Glomerular endothelial cell (primary cell): ENCODE measurements at places on chromosomes 6 and 20. TPM values are rescaled to one million over a fixed set of nuclear protein-coding genes. Genes with fewer than 3 reads are reported as not detected.

DNA sequence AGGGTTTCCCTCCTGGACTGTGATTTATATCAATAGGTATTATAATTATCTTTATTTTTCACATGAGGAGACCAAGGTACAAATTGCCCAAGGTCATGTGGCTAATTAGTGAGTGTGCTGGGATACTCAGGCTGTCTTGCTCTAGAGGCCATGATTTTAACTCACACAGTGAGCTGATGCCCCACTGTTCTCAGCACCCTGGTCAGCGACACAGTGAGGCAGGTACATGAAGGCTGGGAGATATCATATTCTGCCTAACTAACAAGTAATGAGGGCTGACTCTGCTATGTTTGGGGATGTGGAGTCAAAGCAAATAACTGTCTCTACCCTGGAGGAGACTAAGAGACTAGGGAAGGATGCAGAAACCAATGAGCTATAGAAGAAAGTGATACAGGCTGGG, 501.1 kb downstream of the PTPRT start:
- no peak for DNase-seq

DNA sequence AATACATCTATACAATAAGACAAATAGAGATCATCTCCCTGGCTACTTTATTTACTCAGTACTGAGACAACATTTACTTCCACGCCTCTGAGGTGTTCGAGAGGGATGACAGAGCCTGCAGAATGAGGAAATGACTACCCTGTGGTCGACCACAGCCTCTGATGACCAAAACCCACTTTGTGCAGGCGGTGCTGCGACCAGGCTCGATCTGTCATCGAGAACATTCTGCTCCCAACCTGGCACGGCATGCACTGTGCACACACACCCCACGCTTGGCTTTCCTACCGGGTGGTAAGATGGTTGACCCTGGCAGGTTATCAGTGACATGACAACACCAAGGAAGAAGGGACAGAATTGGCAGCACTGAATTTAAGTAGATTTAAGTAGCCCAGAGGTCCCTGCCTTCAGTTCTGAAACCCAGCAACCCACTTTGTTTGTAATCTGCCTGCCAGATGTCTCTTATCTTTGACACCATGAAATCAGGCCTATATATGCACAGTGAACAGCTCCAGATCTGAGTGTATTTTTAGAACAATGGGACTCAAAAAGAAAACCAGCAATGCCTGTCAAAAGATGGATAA, 42.6 kb downstream of the TTI1 start:
- no peak for DNase-seq

- no peak for DNase-seq
Measured at GRCh38 chr20:15200147-15200565, 862.7 kb upstream of the FLRT3 start.

- DNase-seq, result peak; percentile 36
Measured at GRCh38 chr6:7615611-7616383, 25.8 kb downstream of the SNRNP48 start.

GRCh38 chr6:7424967-7425807, 35.6 kb downstream of the RIOK1 start:
- DNase-seq, result no peak

DNA sequence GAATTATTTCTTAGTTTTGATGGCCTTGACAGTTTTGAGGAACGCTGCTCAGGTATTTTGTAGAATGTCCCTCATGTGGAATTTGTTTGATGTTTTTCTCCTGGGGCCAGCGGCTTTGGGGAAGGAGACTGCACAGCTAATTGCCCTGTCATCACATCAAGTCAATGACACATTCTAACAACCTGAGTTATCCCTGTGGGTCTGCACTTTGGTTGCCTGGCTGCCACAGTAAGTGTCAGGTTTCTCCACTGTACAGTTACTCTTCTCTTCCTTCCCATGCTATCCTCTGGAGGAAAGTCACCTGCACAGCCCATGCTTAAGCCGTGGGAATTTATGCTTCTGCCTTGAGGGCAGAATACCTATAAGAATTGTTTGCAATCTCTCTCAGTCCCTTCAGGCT, 1.4 kb upstream of the TREML4 start:
- DNase-seq, result no peak

- DNase-seq, result no peak
Measured at GRCh38 chr20:63963784-63964301, 5.9 kb downstream of the ZNF512B start.

GRCh38 chr6:124356276-124356810, 552.7 kb downstream of the NKAIN2 start:
- DNase-seq, result no peak

GRCh38 chr6:56849896-56850295, 105.0 kb upstream of the BEND6 start:
- DNase-seq, result no peak

GRCh38 chr20:884983-885952, 30.9 kb downstream of the ANGPT4 start:
- DNase-seq, result no peak

GRCh38 chr6:16979677-16980370, 122.0 kb upstream of the STMND1 start:
- no peak for DNase-seq

- DNase-seq, result no peak
Measured at GRCh38 chr6:107511511-107511993, 21.6 kb downstream of the SOBP start.

DNA sequence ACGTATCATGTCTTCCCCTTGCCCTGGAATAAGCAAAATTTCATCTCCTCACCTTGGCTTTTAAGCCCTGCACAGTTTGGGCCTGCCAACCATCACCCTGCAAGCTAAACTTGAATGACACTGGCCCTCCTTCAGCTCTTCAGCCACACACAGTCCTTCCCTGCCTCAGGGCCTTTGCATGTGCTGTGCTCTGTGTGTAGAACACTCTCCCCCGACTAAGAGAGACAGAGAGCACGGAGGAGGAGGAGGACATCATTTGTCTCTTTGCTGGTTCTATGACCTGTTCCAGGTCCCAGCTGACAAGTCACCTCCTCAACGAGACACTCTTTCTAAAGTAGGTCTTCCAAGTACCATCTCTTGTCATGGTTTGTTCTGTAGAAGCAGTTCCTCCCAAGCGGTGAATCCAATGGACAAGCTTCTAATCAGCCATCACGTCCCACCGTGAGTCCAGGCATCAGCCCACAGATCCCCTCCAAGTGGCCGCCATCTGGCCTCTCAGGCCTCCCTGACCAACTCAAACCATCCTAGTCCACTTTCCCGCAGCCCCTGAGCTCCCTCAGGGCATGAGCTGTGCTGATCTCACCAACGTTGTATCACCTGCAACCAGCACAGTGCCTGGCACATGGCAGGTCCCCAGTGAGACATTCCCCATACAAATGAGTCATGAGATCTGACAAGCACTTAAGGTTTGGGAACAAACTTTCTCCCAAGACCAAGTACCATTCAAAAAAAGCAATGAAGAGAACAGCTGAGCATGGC, 30.5 kb downstream of the NFATC2 start:
- no peak for DNase-seq

DNA sequence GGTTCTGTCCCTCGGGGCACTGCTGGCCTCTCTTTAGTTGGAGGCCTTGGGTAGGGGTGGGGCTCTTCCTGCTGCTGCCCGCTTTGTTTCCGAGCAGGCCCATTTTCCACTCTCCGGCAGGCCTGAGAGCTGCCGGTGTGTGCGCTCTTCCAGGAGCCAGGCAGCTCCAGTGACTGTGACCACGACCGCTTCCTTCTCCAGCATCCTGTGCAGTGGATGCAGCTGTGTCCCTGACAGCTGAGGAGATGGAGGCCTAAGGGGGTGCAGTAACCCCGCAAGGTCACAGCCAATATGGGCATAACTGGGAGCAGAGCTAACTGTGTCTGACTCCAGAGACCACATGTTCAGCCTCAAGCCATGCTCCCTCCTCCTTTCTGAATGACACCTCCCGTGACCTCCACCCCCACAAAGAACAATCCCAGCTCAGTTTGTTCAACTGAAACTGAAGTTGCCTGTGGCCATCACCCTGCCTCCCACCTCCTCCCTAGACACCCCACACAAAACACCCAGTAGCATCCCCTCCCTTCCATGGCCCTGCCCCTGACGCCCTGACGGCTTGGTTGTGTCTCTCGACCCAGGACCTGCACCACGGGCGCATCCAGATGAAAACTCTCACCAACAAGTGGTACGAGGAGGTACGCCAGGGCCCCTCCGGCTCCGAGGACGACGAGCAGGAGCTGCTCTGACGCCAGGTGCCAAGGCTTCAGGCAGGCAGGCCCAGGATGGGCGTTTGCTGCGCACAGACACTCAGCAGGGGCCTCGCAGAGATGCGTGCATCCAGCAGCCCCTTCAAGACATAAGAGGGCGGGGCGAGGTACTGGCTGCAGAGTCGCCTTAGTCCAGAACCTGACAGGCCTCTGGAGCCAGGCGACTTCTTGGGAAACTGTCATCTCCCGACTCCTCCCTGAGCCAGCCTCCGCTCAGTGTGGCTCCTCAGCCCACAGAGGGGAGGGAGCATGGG, 27.8 kb downstream of the SPATA2 start:
- DNase-seq, result no peak

DNA sequence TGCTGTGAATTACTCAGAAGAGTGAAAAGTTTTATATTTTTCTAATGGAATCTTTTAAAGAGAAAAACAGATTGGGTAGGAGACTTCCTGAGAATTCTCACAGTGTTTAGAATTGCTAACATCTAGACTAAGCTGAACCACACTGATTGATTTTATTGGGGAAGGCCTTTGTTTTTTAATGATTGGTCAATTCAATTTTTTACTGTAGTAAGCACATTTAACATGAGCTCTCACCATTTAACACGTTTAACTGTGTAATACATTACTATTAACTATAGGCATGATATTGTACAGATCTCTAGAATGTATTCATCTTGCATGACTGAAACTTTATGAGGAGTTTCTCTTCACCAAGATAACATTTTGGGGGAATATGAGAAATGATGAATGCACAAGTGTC, 987.3 kb downstream of the PHF3 start:
- DNase-seq, result no peak

DNA sequence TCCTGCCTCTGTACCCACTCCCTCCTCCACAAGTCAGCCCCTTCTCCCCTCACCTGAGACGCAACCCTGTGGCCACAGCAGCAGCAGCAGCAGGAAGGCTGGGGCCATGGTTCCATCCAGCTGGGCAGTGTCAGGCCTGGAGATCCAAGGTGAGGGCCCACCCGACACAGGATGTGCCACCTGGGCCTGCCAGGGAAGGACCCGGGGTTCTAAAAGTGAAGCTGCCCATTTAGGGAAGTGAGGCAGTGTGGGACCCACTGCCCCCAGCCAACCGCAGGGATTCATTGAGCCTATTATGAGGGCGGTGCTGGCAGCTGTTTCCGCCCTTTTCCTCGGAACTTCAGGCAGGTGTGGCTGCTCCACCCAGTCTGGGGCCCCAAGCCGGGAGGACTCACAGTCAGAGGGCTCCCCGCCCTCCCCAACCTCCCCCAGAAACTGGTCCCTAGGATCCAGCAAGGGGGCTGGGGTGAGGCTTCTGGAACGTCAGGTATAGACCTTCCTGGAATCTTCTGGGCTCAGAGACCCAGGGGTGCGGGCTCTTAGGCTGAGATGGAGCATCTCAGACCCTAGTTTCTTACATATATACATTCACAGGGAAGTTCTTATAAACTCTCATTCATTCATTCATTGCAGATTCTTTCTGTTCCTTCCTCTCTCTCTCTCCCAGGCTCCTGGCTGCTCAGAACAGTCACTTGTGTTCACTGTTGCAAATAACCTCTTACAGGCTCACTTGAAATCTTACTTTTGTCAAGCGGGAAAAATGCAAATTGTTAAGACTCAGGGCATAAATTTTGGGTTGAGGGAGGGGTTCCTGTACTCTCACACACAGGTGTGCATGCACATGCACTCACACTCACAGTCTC, at the start of gene TREML2:
TSS of gene TREML2 (minus strand) at position 249 of the 863 bp plus-strand sequence. CDS start at position 108, 141 bp downstream.
- no peak for DNase-seq

DNA sequence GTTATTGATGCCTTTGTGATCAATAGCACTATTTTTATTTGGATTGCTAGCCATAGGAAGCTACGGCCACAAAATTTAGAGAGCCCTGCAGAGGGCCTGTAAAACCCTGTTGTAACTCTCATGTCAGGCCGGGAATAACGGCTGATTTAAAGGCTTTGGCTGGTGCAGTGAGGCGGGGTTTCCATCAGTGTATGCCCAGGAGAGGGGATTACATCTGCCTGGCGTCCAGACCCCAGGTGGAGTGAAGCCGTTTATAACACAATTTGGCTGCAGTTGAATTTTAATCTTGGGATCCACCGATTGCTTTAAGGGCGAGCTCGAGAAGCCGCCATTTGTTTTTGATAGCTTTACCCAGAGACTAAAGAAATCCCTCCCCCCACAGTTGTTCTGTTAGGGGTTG, 29.1 kb upstream of the APCDD1L start:
- DNase-seq, result no peak

DNA sequence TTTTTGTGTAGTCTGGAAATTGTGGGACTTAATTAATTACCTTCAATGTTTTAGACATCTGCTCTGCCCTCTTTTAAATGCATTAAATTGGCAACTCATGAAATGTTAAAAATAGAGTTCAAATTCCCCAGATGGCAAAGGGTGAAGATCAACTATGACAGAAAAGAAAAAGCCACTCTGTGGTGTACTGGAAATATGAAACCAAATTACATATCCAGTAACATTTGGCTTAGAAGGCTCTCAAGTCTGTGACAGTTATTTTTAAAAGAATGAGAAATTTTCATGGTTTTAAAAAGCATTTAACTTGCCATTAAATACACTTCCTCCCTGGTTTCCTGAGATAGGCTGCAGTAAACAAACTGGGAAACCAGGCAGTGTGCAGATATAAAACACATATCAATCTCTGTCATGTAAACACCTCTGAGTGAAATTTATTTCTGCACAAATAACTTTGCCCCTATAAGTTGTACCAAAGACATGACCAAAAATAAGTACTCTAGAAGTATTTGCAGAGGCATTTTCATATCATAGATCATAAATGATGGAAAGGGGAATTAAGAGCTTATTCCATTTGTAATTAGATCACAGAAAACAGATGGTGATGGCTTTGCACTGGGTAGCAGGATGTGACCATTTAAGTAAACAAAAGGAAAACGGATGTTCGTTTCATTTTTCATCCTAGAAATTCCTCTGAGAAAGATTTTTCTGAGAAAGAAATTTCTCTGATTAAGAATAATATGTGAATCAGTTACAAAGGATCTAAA, 360.1 kb downstream of the SAMD5 start:
- DNase-seq, result peak; percentile 58

CD40 gene
- 9.3 and 14.0 TPM in 2 replicates for total RNA-seq

SLC17A4 gene
- total RNA-seq, result not detected in 2 replicates

C6orf120 gene
- total RNA-seq, result 33.2 and 41.0 TPM in 2 replicates

ULBP3 gene
- 8.0 and 11.0 TPM in 2 replicates for total RNA-seq

RBM39 gene
- total RNA-seq, result 134 and 187 TPM in 2 replicates

MUC21 gene
- total RNA-seq, result not detected in 2 replicates

PGC gene
- total RNA-seq, result not detected in 2 replicates

GPX5 gene
- total RNA-seq, result not detected in 2 replicates

BNIP5 gene
- not detected in 2 replicates for total RNA-seq

DZANK1 gene
- 0.97 and 2.3 TPM in 2 replicates for total RNA-seq

C2 gene
- not detected in 2 replicates for total RNA-seq

SCUBE3 gene
- 0.73 and 2.3 TPM in 2 replicates for total RNA-seq

ZFP57 gene
- total RNA-seq, result not detected in 2 replicates

PPP1R14C gene
- 1.6 and 3.0 TPM in 2 replicates for total RNA-seq

SIRPD gene
- 0.19 TPM in 1 of 2 replicates, not detected in the other for total RNA-seq

EFHC1 gene
- 16.0 and 16.2 TPM in 2 replicates for total RNA-seq

DDX43 gene
- 1.2 TPM in 1 of 2 replicates, not detected in the other for total RNA-seq

ABHD16B gene
- total RNA-seq, result not detected in 2 replicates
